Neuronal stem cell (in vitro differentiated cells): ENCODE measurements at places on chromosomes 6 and 20.
A peak's percentile ranks its signal among the peaks of the same experiment; 100 is the strongest.

GRCh38 chr20:43189554-43190331, at the start of gene PTPRT:
Gene PTPRT (minus strand): TSS chr20:43189906. CDS start chr20:43189733, 173 bp downstream.
- no peaks in the 10 kb centered on the region for H3K36me3 ChIP-seq
- no peak for DNase-seq
- H3K27ac ChIP-seq: no peak within 1 kb of the TSS
- no peaks in the 10 kb centered on the region for H3K4me1 ChIP-seq
- peak within 1 kb of the TSS; percentile 78 for H3K4me3 ChIP-seq

DNA sequence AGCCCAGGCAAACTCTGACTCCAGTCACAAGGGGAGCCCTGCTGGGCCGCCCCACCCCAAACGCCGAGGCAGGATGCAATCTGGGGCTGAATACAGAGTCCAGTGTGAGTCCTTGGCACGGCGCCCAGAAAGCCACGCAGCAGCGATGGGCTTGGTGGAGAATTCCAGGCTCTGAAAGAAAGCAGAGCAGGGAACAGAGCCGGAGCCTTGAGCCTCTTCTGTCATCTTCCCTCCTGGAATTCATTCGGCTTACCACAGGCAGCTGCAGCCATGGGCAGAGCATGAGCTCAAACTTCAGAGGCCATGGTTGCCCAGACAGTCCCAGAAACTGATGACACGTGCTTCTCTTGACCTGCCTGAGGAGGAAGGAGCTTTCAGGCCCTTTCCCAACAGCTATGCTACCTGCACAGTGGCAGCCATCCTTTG, 441.1 kb upstream of the JARID2 start:
- DNase-seq: no peak
- H3K27ac ChIP-seq: no peak overlapping the region
- H3K4me3 ChIP-seq: no peak overlapping the region

DNA sequence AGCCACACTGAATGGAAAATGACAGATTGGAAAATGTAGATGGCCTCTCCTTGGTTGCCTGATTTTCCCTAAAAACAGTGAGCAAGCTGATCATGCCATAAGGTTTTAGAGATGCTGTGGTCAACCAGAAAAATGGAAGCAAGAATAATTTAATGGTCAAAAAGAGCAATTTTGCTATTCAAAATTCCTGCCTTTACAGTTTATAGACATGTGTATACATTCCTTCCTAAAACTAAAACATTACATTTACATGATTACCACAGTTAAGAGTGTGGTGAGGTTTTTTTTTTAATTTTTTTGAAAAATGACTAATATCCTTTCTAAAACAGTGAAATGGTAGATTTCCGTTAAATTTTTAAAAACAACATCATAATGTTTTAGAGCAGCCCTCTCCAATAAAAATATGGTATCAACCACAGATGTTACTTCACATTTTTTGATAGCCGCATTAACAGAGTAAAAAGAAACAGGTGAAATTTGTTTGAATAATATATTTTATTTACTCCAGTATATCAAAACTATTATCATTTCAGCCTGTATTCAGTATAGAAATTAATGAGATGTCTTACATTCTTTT, 407.0 kb upstream of the SOX4 start:
- H3K4me1 ChIP-seq: peaks cover 14% of the 10 kb centered on the region
- no peaks in the 10 kb centered on the region for H3K27me3 ChIP-seq
- H3K27ac ChIP-seq: peak overlapping the region; percentile 68
- H3K36me3 ChIP-seq: no peaks in the 10 kb centered on the region
- DNase-seq: no peak

GRCh38 chr20:47396762-47397476, 40.4 kb upstream of the ZMYND8 start:
- H3K27ac ChIP-seq: no peak overlapping the region
- no peaks in the 10 kb centered on the region for H3K4me1 ChIP-seq
- no peak overlapping the region for H3K4me3 ChIP-seq
- H3K36me3 ChIP-seq: no peaks in the 10 kb centered on the region
- H3K27me3 ChIP-seq: no peaks in the 10 kb centered on the region
- no peak for DNase-seq

- H3K4me3 ChIP-seq: peak overlapping the region; percentile 18
- peaks cover 38% of the 10 kb centered on the region for H3K27me3 ChIP-seq
- H3K36me3 ChIP-seq: no peaks in the 10 kb centered on the region
- H3K27ac ChIP-seq: no peak overlapping the region
Measured at GRCh38 chr6:108175592-108176279, 9.9 kb downstream of the NR2E1 start.

DNA sequence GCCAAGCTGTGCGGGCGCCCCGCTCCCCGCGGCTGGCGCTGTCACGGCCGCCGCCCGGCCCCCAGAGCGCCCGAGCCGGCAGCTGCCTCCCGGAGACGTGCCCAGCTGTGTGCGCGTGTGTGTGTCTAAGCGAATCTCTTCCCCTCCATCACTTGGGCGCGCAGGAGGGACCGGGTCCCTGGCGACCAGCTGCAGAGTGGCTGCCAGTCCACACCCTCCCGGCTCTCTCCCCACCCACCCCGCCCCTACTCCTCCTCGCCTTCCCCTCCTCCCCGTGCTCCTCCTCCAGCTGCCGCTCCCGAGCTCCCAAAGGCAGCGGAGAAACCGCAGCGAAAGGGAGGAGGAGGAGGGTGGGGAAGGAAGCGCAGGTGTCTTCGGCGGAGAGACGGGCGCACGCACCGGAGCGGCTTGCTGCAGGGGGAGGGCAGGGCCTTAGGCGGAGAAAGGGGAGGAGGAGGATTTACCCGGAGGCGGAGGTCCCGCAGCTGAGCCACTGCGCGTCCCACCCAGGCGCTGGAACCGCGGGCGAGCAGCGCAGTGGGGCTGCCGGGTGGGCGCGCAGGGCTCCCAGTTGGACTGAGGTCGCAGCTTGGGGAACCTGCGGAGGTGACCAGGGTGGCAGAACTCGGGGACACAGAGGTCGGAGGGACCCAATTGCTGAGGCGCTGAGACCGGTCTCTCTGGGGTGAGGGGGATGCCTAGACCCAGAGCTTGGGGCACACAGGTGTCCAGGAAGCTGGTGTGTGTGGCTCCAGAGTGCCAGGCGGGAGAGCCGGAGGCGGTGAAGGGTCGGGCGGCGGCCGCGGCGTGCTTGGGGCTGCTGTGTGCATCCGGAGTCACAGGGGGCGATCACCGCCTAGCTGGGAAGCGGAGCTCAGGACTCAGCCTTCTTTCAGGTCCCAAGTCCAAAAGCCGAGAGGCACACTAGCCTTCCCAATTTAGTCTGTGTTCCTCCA, at the start of gene HS3ST5:
Gene HS3ST5 (minus strand): TSS at position 198 of the 956 bp plus-strand sequence. CDS start 280,178 bp downstream, outside the sequence.
- peak; percentile 70 for DNase-seq
- H3K4me3 ChIP-seq: peak within 1 kb of the TSS; percentile 94
- H3K27me3 ChIP-seq: no peaks in the 10 kb centered on the region
- H3K36me3 ChIP-seq: no peaks in the 10 kb centered on the region
- H3K4me1 ChIP-seq: peaks cover 18% of the 10 kb centered on the region

DNA sequence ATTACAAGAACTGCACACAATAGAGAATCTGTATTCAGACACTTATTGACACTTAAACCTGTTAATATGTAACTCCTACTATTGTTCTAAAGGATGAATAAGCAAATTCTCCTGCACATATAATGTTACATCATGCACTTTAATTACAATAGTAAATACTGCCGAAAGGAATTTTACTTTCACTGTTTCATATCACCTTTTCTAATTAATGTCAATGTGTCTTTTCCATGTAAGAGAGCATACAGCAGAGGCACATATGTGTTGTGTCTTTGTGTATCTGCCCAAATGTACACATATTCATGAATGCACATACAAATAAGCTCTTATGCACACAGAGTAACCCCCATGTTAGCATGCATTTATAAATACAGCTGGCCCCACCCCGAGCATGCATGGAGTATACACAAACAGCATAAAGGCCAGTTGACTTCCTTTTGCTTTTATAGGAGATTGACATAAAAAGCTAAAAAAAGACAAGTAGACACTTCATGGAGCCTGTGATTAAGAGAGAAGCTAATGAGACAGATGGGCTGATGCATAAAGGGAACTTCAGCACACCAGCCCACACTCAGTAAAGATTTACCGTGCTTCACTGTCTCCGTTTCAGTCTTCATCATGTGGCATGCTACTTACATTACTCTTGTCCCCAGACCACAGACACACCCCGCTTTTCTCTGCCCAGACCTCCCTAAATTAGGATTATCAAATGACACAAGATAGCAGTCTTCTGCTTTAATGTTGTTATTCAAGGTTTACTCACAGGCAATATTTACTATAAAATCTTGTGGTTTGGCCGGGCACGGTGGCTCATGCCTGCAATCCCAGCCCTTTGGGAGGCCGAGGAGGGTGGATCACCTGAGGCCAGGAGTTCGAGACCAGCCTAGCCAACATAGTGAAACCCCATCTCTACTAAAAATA, 184.6 kb downstream of the ATXN1 start:
- DNase-seq: no peak
- peaks cover 2% of the 10 kb centered on the region for H3K4me1 ChIP-seq
- H3K27me3 ChIP-seq: no peaks in the 10 kb centered on the region

DNA sequence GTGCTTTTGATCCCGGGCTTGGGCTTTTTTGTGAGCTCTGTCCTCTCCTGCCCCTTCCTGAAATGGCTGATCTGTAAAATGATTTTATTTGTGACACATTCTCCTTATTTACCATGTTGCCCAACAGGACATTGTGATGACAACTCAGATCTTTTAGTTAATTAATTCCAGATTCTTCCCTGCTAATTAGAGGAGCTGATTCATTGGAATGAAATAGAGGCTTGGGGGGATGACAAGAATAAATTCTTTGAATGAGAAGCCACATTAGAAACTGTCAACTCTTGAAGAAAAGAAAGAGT, 26.1 kb upstream of the GABRR1 start:
- peaks cover 15% of the 10 kb centered on the region for H3K27me3 ChIP-seq
- DNase-seq: no peak
- peaks cover 1% of the 10 kb centered on the region for H3K4me1 ChIP-seq
- no peak overlapping the region for H3K4me3 ChIP-seq
- H3K36me3 ChIP-seq: no peaks in the 10 kb centered on the region
- no peak overlapping the region for H3K27ac ChIP-seq

DNA sequence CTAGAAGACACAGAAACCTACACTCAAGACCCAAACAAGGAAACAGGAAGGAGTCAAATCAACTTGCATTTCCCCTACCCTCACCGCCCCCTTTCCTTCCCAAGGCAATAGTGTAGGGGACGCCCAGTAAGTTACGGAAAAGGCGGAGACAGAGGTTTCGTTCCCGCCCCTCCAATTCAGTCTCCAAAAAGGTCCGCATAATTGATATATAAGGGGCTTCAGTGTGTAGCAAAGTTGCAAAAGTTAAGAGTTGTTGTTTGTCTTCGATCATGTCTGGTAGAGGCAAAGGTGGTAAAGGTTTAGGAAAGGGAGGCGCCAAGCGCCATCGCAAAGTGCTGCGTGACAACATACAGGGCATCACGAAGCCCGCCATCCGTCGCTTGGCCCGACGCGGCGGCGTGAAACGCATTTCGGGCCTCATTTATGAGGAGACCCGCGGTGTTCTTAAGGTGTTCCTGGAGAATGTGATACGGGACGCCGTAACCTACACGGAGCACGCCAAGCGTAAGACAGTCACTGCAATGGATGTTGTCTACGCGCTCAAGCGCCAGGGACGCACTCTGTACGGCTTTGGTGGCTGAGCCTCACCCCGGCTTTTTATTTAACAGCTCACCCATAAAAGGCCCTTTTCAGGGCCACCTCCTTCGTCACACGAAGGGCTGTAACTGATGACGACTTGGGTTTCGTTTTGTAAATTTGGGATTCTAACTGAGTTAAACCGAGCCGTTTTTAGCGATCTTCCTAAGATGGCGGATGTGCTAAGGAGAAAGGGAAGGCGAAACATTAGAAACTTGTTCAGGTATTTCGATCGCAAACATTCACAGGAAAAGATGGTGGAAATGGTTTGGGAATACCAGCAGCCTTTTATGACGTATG, 124.6 kb upstream of the BTN3A2 start:
- no peaks in the 10 kb centered on the region for H3K4me1 ChIP-seq
- H3K27ac ChIP-seq: peak overlapping the region; percentile 88
- no peaks in the 10 kb centered on the region for H3K27me3 ChIP-seq
- H3K4me3 ChIP-seq: peak overlapping the region; percentile 82
- no peak for DNase-seq

GRCh38 chr6:22036699-22037098, 260.1 kb downstream of the PRL start:
- H3K27ac ChIP-seq: no peak overlapping the region
- no peak for DNase-seq
- no peaks in the 10 kb centered on the region for H3K27me3 ChIP-seq
- peaks cover 10% of the 10 kb centered on the region for H3K4me1 ChIP-seq
- peaks cover 27% of the 10 kb centered on the region for H3K36me3 ChIP-seq
- H3K4me3 ChIP-seq: no peak overlapping the region
